ENCODE measurements at places on chromosomes 1 and 21.
A peak's percentile ranks its signal among the peaks of the same experiment; 100 is the strongest.

DNA sequence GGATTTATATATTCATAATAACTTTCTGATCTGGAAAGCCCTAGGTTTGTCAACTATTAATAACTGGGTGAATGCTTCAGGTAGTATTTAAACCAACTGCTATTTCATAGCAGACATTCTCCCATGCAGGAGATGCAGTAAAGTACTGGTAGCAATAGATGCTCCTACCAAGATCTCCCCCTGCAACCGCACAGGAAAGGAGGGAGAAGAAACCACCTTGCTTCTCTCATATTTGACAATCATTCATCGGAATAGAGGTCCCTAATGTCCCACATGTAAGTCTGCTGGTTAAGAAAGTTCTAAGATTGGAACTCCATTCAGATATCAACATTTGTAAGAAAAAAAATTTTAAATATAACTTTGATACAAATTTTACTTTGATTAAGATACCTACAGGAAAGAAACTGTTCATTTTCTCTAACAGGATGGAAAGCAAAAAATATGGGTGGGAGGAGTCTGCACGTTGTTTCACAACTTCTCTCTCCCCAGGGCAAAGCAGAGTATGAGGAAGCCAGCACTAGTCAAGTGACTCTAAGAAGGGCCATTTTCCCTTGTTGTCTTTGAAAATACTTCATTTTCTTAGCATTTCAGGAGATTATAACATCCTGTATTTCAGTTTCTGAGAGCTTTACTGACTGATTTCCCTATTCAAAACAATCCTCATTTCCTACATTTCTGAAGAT lies at the start of gene PYHIN1:
TSS of gene PYHIN1 (plus strand) at position 498 of the 683 bp plus-strand sequence. CDS start 5,359 bp downstream, outside the sequence.
- DNase-seq: no peak

DNA sequence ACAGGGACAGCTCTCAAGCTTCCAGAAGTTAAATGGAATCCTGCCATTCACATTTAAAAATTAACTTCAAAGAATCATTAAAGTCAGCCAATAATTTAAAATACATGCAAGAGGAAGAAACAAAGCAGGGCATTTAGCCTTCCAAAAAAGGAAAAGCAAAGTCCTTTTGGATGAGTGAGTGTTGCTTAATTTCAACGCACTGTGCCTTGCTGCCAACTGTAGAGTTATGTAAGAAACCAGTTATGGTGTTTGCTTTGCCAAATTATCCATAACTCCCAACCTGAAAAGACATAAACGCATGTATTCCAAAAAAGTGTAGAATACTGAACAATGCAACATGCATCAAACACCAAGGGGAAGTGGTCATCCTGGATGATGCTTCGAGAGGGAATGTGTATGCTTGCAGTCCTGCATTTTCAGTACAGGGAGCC lies 16.1 kb upstream of the KCNE1 start:
- DNase-seq: peak; percentile 66

DNA sequence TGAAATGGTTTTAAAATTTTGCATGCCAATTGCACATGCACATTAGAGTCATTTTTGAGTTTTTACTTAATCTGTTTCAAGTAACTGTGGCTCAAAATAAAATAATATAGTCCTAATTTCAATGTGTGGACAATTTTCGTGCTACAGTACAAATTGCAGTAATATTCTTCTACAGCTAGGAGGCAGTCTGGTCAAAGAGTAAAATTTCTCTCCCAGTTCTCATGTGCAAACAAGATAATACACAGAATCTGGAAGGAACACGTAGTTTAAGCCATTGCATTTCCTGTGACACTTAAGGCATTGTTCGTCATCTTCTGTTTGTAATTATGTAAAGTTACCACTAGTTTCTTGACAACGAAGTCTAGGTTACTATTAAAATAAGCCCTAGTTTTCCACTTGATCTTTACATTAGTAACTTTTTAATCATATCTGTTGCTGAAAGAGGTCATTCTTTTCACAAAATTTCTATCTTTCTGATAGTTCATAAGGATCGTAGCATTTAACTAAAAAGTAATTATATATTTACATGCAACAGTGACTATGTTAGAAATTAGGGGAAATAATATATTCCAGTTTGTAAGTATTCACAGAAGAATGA lies 28.9 kb downstream of the ODR4 start:
- DNase-seq: peak; percentile 65

DNA sequence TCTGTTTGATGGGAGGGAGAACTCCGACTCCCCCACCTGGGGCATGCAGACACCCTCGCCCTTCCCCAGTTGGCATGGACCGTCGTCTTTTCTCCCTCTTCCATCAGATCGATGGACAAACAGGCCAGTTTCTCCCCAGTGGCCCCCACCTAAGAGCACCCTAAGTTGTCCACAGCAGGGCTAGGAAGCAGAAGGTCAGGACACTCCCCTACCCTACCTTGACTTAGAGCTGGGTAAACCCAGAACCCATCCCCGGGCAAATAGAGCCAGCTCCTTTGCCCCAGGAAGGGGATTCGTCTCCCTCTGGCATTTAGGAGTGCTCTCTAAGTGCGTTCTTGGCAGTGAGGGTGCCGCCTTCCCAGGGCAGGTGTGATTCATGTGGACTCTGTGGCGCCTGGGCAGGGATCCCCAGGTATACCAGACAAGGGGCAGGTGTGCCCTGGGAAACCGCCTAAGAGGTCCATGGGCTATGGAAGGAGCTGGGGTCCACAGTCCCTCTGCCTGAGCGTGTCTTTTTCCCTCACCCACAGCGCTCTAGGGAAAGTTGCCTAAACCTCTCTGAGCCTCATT lies 2.7 kb upstream of the RUNX3 start:
- no peak for DNase-seq

- peak; percentile 52 for DNase-seq
Measured at GRCh38 chr1:156652131-156652991, 10.4 kb downstream of the BCAN start.

All from fibroblast of upper back skin (primary cell).